ENCODE measurements at places on chromosomes 5 and 9. TPM values are rescaled to one million over a fixed set of nuclear protein-coding genes. Genes with fewer than 3 reads are reported as not detected.

- DNase-seq = no peak
Observed at GRCh38 chr5:1113332-1113690, 1.4 kb upstream of the SLC12A7 start.

DNA sequence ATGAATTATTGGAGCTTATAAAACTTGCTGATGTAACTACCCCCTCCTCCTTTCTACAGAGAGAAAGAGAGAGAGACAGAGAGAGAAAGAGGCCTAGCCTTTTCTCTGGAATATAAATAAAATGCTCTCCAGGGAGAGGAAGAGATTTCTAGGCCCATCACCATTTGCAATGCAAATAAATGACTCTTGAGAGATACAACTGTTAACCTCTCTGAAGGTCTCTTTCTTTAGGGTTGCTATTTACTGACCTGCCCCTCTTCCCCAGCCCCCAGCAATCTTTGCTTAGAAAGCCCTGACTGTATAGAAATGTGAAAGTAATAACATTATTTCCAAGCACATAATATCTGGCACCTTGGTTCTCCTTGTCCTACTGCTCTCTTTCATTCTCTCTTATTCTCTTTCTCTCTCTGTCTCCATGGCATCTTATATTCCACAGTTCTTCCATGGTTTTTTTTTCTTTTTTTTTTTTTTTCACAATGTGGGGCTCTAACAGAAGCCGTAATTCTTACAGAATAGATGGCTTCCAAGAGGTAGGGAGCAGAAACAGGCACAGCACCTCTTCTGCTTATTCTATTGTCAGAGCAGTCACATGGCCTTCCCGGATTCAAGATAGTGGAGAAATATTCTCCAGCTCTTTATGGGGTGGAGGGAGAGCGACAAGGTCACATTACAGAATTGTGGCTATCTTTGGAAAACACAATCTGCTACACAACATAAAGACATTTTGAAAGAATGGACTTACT, 1087.9 kb upstream of the NUDT12 start:
- DNase-seq = no peak

GRCh38 chr5:157464519-157465171, 4.6 kb downstream of the NIPAL4 start:
- DNase-seq = no peak

GRCh38 chr5:102961671-102962070, 158.3 kb downstream of the GIN1 start:
- DNase-seq = no peak

DNA sequence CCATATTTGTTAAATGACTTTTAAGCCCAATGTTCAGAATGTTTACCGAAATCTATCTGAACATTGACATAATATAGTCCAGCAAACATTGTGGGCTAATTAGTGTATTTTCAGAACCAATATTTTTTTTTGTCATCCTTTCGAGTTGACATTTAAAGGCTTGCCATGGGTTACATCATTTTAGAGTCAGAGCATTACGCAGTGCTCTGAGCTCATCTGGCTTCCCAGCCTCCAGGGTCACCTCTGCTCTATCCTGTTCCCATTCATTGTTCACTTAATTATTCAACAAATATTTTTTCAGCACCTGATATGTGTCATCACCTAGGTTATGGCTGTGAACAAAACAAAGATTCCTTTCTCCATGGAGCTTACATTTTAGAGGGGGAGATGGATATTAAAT, 80.2 kb downstream of the SREK1 start:
- DNase-seq = no peak

GRCh38 chr5:88545338-88545737, 276.7 kb upstream of the TMEM161B start:
- no peak for DNase-seq

DNA sequence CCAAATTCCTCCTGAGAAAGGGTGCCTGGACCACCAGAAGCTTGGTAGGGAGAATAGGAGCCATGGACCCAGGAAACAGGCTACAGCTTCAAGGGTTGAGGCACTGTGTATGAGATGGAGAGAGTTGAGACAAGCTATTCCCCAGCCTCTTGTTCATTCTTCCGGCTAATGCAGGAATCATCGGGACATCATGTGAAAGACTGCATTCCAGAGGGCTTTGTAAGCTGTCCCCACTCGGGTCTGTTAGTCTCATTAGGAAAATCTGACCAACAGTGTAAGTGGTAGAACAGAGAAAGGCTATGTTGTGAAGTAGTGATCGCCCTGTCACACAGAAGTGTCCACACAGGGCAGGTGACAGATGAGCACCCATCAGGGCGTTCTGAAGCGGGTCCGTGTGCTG, 81.4 kb downstream of the GABBR2 start:
- no peak for DNase-seq

- DNase-seq = no peak
Observed at GRCh38 chr5:31197183-31197582, 3.7 kb downstream of the CDH6 start.

GRCh38 chr9:14251154-14252071, 62.5 kb downstream of the NFIB start:
- DNase-seq = peak; percentile 89

- DNase-seq = no peak
Observed at GRCh38 chr5:54471398-54471797, 15.9 kb downstream of the HSPB3 start.

GRCh38 chr9:135087489-135087792, at the start of gene OLFM1:
OLFM1 (plus strand) TSS chr9:135087668; CDS start chr9:135087990, 322 bp downstream.
- DNase-seq = peak; percentile 85

The DENND1A gene
- total RNA-seq = 12.9 TPM

The CCNG1 gene
- 85.4 TPM for total RNA-seq

The NTRK2 gene
- 5.5 TPM for total RNA-seq

The PCDHA5 gene
- not detected for total RNA-seq

The TMEM245 gene
- total RNA-seq = 112 TPM

The ICE1 gene
- 18.3 TPM for total RNA-seq

The ADGRV1 gene
- total RNA-seq = not detected

The PROB1 gene
- 56.5 TPM for total RNA-seq

All from left ventricle myocardium superior (tissue), 1 donor.